ENCODE measurements at places on chromosomes 5 and 9.
A peak's percentile ranks its signal among the peaks of the same experiment; 100 is the strongest.

DNA sequence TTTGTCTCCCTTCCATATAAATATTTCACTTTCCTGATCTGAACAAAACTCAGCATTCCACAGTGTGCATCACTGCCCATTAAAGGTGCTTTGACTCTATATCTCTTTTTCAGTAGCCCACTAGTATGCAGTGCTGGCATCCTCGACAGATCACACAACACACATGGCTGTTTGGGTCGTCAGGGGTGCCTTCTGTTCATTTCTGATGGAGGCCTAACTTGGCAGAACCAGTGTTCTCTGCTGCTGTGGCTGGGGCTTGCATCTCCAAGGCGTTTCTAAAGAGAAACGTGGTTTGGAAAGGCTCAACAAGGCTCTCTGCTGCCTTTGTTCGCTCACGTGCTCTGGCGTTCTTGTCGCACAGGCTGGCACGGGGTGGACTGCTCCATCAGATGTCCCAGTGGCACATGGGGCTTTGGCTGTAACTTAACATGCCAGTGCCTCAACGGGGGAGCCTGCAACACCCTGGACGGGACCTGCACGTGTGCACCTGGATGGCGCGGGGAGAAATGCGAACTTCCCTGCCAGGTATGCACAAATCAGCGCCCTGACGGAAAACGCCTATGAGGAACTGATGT is 97.7 kb upstream of the PRRC1 start:
- DNase-seq = no peak

GRCh38 chr5:176816791-176817347 is 6.5 kb downstream of the UNC5A start:
- no peak for DNase-seq

DNA sequence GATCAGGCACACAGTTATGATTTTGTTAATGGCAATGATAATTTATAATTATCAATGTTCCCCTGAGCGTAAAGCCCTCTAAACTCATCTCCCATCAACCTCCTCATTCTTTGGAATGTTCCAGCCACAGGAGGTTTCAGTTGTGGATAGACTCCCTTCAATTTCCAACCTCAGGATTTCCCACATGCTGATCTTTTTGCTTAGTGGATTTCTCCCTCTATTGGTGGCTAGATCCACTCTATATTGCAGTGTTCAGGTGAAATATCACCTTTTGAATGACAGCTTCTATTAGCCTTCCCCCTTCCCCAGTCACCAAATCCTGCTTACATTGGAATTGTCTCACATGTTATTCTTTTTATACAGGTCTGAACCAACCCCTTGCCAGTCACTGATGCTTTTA is 113.9 kb downstream of the CDH10 start:
- DNase-seq = no peak

DNA sequence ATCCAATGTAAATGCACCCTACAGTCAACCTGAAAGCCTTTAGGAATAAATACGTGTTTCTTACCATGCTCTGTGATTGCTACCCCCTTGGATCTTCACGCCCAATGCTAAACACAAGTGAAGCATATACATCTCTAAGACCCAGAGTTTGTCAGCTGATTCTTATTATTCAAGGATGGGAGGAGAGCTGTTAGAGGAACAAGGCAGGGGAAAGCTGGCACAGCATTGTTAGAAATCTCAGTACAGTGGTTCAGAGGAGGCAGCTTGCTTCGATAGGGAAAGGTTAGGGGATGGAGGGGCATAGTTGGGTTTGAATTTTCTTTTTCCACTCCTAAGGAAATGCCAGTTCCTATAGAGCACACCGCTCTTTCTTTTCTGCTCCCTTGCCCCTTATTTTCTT is 16.7 kb upstream of the TAF11L2 start:
- no peak for DNase-seq

DNA sequence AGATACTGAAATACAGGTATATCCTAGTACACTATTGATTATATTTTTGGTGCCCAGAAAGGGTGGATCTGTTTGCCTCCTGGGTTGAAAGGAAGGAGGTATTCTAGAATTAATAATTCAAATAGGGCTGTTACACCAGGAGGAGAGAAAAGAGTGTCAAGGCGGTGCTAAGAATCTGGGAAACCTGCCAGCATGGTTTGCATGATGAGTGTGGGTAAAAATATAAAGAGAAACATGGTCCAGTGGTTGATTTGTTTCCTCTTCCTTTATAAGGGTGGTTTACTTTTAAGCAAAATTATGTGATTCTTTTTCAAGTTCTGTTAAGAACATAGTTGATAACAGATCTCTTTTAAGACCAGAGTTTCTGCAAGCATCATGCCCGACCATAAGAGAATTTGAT is 69.4 kb upstream of the NFIB start:
- DNase-seq = no peak

DNA sequence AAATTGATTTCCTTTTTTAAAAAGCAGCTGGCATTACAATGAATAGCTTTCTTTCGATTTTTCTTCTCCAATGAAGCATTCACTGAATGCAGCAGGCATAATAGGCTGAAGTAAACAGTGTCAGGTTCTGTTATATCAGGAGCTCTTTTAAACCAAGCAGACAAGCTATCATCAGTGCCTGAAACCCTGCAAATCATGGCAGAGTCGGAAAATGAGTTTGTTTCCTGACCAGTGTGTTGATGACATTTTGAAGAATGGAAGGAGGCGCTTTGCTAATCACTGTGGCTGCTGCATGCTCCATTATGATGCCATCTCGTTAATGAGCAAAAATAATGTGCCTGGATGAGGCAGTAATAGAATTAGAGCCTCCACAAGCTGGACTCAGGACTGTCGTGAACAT is 284.5 kb downstream of the ZNF608 start:
- DNase-seq = no peak

- DNase-seq = peak; percentile 34
These were observed 6.4 kb downstream of the SEPTIN8 start for GRCh38 chr5:132770476-132771159.

GRCh38 chr9:136220017-136220729 is 15.2 kb upstream of the LHX3 start:
- DNase-seq = no peak

- peak; percentile 88 for DNase-seq
These were observed at the start of gene SLC1A1 for GRCh38 chr9:4489919-4490704. SLC1A1 (plus strand) TSS chr9:4490468; CDS start chr9:4490680, 212 bp downstream.

GRCh38 chr9:132356324-132356924 is 1.6 kb upstream of the SETX start:
- no peak for DNase-seq

GRCh38 chr5:6029811-6030271 is 348.5 kb downstream of the MED10 start:
- DNase-seq = no peak

- DNase-seq = no peak
These were observed 6.5 kb upstream of the MED10 start for GRCh38 chr5:6384856-6385255.

DNA sequence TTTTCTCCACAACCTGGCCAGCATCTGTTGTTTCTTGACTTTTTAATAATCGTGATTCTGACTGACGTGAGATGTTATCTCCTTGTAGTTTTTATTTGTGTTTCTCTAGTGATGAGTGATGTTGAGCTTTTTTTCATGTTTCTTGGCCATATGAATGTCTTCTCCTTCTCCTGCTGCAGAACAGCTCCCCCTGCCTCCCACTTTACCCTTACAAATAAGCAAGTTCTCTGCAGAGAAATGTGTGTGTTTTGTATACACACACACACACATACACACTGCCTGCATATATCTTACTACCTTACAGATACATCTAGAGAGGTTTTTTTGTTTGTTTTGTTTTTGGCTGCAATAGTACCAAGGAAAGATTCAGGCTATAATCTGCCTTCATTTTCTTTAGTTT is 88.7 kb upstream of the PHF24 start:
- DNase-seq = no peak

GRCh38 chr5:102867992-102868662 is 113.0 kb downstream of the PAM start:
- DNase-seq = no peak

- DNase-seq = no peak
These were observed 72.0 kb downstream of the PPARGC1B start for GRCh38 chr5:149802008-149802680.

DNA sequence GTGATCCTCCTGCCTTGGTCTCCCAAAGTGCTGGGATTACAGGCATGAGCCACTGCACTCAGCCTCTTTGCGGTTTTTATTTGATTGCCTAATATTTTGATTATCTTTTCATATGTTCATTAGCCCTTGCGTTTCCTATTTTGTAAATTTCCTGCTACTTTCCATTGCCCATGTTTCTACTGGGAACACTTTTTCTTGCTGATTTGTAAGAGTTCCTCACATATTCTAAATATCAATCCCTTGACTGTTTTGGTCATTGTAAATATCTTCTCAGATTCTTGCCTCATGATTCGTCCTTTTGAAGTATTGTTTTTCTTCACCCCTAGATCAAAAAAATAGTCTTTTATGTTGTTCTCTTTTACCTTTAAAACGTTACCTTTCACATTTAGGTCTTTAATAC is 37.9 kb upstream of the TTC1 start:
- DNase-seq = no peak

- DNase-seq = no peak
These were observed 23.8 kb upstream of the ANKRD33B start for GRCh38 chr5:10540036-10540544.

GRCh38 chr5:64269164-64269563 is 103.5 kb downstream of the RNF180 start:
- no peak for DNase-seq

DNA sequence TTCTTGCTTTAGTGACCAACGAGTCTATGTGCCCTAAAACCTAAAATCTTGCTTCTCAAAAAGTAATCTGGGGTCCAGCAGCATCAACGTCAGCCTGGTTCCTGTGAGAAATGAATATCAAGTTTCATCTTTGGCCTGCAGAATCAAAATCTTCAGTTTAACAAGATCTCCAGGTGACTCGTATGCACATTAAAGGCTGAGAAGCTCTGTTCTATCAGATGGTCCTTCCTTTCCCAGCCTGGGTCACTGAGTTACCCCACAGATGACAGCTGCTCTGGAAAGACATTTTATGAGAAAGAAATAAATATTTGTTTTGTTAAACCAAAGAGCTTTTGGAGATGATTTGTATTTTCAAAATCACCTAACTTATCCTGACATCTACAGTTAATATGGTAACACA is 75.8 kb downstream of the ADAMTSL1 start:
- no peak for DNase-seq

DNA sequence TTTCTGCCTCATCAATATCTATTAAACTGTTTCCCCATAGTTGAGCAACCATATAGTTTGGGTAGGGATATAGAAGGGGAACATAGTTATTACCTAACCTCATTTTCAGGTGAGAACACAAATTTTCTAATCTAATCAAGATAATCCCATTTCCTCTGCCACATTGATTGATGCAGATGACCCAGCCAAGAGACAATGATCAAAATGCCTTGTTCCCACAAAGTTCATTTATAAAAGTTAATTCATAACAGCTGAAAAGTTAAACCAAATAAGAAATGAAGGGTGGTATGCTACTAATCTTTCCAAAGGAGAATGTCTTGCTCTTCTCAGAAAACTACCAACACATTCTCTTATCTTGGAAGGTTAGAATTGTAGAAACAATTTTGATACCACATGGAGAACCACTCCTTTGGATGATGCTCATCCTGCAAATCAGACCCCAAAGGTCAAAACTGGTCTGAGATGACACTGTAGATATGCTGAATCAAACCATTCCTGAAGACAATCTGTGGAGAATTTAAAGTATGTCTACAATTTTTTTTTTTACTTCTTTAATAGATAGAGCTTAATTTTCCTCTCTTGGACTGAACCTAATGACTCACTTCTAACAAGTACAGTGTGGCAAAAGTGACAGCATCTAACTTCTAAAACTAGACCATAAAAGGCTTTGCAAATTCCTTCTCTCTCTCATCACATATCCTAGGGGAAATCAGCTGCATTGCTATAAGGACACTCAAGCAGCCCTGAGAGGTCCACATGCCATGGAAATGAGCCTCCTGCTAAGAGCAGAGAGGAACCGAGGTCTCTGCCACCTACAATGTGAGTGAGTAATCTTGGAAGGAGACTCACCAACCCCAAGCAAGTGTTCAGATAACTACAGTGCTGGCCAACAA is 586.7 kb upstream of the TUSC1 start:
- no peak for DNase-seq

GRCh38 chr9:38332625-38333024 is 59.9 kb upstream of the ALDH1B1 start:
- no peak for DNase-seq

- DNase-seq = no peak
These were observed 125.1 kb upstream of the SH3GL2 start for GRCh38 chr9:17453751-17454150.

GRCh38 chr5:75964008-75964407 is 119.2 kb upstream of the SV2C start:
- DNase-seq = no peak

- no peak for DNase-seq
These were observed 694.9 kb downstream of the ISL1 start for GRCh38 chr5:52077941-52078815.

DNA sequence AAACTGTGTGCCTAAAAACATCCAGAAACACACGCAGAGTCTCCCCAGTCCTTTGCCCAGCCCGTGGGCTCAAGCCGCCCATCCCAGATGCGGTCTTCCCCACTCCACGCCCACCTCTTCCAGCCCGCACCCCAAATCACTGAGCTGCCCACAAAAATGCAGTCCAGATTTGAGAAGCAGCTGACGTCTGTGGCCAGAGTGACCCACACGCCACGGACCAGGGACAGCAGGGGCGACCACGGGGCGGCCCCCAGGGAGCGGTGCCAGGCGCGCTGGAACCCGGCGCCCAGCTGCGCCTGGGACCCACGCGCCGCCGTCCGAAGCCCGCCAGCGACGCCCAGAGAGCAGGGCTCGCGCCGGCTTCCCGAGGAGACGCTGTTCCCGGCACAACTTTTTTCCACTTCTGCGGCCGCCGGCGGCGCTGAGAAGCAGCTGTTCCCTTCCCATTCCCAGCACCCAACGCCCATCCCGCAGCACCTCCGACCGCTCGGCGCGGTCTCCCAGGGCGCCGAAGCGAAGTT is 674 bp downstream of the LHFPL2 start:
- DNase-seq = peak; percentile 65

DNA sequence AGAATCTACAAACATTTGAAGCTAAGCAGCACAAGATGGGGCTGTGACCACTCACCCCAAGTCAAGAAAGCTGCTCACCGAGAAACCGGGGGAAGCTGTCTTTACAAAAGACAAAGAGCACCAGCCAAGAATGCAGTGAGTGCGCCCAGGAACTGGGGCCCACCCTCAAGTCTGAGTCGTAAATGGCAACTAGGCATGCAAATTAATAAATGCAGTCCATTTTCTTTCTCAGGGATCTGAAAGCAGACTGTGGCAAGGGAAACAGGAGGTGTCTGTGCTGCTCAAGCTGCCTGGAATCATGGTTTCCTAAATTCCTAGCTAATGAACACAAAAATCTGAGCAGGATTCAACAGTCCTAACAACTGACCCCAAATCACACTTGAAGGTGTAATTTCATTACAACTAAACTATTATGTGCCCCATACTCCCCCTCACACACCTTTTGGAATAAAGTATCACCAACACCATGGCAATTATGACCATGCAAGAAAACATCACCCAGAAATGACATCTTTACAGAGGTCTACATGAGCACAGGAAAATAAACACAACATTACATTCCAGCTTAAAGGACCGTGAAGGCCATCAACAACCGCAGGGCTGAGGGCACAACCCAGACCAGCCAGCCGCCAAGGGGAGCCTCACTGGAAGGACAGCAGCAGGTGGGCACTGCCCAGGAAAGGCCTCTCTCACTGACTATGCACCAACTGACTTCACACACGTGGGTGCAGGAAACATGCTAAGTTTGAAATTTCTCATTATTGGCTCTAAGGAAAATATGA is 17.6 kb downstream of the NSUN2 start:
- DNase-seq = no peak
